ENCODE measurements at places on chromosomes 3 and 15. TPM values are rescaled to one million over a fixed set of nuclear protein-coding genes. Genes with fewer than 3 reads are reported as not detected.
A peak's percentile ranks its signal among the peaks of the same experiment; 100 is the strongest.

DNA sequence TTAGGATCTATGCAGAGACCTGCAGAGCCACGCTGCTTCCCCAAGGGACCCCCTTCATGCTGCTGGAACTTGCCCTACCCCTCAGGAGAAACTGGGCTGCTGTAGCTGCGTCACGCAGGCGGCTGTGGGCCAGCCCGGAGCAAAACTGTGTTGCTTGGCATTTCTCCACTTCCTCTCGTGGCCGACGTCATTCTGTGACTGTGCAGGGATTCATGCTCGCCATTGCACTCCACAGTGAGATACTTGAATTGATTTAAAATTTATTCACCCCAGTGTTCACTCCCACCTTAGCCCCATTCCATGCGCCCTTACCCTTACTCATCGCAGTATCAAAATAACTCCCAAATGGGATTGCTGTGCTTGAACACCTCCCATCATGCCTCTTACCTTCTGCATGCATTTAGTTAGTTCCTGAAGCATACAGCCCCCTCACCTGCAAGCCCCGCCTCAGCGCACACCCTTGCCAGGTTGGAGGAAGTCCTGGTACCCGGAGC, 45.7 kb downstream of the TMEM44 start:
- DNase-seq: no peak

- no peak for DNase-seq
These were observed 47.2 kb downstream of the THBS1 start for GRCh38 chr15:39628144-39628508.

DNA sequence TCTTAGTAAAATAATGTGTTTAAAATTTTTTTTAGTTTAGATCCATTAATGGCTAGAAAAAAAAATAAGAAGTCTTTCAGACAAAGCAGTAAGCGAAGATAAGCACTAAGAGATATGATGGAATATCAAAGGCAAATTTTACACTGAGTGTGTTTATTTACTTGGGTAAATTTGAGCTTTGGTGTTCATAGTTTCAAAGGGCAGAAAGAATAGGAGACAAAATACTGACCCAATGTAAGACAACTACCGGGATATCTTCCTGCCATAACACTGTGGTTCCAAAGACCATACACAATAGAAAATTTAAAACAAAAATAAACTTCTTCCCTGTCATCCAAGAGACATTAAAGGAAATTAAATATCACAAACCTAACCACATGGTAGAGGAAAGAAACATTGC, 25.5 kb upstream of the TP63 start:
- no peak for DNase-seq

Gene WDR72
- 1.1 TPM for total RNA-seq

Gene PLA2G4B
- total RNA-seq: 3.7 TPM

DNA sequence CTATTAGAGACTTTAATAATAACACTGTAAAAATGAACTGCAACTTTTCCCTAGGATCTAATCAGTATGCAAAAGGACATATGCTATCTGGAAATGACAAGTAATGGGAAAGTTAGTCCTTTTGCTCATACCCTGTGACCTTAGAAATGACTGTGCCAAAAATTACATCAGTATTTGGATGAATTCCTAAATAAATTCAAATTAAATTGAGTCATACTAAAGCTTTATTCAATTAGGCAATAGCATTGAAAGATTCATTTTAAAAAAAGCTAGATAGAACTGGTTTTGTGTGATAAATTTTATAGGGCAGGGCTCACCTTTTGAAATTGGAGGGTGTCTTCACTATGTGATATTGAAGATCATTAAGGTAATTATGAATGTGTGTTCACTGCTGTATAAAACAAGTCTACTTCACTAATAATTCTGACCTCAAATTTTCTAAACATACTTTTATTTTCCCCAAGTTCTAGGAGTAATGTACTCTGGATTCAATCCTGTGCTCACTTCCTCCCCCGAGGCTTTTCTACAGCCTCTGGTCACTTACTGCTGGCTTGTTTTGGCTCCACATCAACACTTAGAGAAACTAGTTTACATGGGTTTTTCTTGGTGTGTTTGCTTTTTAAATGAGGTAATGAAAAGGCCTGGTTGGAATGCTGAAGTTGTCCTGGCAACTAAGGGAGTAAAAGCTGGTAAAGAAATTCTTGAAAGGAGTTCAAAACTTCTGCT, 44.4 kb upstream of the SPTSSB start:
- DNase-seq: no peak

- no peak for DNase-seq
These were observed 314.5 kb downstream of the TIGIT start for GRCh38 chr3:114608293-114608692.

Gene NSUN3
- 21.5 TPM for total RNA-seq

GRCh38 chr3:8237893-8238292, 263.7 kb upstream of the LMCD1 start:
- no peak for DNase-seq

DNA sequence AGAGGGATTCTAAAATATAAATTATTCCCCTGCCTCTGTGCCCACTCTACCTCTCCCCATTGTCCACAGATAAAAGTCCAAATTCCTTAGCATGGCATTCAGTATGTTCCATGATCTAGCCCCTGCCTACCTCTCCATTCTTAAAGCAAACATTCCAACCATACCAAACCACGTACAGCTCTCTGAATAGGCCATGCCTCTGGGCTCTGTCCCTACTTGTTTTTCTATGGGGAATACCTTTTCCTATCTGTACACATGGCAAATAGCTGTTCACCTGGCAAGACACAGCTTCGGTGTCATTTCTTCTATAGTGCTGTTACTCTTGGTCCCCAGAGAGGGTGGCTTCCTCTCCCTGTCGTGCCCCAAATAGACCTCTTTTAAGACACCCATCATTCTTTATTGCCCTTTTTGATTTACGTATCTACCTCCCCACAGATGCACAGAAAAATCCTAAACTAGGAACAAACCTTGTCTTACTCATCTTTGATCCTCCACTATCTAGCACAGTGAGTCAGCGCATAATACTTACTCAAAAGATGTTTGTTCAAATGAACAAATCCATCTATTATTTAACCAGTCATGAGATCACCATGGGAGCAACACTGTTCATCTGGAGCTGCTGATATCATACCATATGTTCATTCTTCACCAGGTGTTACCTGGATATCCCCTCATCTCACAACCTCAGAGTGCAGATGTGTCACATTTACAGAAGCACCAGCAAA, 329.8 kb downstream of the THSD4 start:
- DNase-seq: peak; percentile 34

Gene ACKR2
- total RNA-seq: not detected

Gene TLR9
- total RNA-seq: not detected

Gene CCDC39
- not detected for total RNA-seq

Gene BMF
- total RNA-seq: 11.6 TPM

DNA sequence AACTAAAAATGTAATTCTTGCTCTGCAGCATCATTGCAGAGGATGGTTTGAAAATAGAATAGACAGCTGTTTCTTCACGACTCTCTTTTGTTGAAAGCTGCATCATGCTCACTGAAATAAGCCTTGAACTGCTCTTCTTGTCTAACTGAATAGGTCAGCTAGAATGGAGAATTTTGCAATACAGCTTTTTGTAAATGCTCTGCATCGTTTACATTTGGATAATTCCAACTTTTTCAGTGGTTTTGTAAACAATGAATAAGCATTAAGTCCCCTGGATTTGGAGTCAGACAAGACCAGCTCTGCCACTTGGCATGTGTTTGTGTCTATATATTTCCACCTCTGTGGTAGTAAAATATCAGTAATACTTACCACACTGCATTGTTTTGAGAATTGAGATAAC, 95.2 kb downstream of the PLSCR2 start:
- DNase-seq: no peak

GRCh38 chr3:16770021-16770420, 114.7 kb upstream of the PLCL2 start:
- DNase-seq: no peak

DNA sequence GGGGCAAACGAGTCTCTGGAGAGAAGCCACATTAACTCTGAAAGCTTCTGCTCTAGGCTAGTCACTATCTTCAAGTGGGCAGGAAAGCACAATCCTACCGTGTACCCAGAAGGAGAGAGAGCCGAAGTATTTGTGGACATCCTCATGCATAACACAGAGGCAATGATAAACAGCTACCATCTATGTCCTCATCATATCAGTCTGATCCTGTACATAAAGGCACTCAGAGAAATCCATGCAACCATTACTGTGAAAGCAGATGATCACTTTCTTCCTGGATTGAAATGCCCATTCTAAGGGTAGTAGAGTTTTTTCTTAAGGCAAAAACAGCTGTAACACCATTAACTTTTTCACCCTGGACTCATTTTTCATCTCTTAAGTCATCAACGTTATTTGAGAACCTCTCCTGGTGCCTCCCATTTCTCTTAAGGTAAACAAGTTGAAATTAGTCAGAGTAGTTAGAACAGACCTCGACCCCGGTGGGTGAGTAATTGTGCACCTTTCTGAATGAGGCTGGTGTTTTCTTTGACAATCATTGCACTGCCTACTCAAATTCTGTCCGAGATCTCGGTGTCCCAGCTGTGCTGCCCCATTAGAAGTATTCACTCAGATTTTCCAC, 327.4 kb downstream of the SHQ1 start:
- no peak for DNase-seq

DNA sequence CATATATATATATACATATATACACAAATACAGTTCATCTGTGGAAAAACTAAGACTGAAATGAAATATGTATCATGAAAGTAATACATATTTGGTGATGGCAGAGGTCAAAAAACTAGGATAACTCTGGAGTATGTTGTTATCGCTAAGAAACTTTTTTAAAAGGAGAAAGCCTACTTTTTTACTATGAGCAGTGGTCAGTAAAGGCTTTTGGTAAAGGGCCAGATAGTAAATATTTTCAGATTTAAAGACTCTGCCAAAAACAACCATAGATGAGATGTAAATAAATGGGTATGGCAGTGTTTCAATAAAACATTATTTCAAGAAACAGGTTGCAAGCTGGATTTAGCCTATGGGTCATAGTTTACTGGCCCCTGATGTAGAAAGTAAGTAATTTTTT, 93.8 kb upstream of the TGFBR2 start:
- DNase-seq: no peak

DNA sequence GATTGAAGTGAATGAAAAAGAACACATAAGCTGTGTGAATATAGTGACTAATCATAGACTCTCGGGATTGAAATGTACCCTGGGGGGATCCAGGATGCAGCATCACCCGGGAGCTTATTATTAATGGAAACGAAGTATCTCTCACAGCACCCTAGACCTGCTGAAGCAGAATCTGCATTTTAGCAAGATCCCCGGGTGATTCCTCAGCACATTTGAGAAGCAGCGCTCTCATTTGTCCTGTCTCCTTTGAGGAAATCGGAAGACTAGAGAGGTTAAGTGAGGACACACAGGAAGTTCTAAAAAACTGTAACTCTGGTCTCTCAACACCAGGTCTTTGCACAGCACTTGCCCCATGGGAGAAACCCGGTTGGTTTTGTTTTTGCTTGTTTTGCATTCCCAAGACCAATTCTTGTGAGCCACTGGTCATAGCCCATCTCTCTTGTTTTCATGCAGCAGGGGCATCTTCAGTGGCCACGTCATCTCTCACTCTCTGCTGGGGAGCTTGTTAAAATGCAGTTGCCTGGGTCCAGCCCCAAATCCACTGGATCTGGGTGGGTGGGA, 30.2 kb downstream of the ZNF710 start:
- no peak for DNase-seq

- DNase-seq: no peak
These were observed 38.4 kb downstream of the PLCL2 start for GRCh38 chr3:16923112-16923511.

DNA sequence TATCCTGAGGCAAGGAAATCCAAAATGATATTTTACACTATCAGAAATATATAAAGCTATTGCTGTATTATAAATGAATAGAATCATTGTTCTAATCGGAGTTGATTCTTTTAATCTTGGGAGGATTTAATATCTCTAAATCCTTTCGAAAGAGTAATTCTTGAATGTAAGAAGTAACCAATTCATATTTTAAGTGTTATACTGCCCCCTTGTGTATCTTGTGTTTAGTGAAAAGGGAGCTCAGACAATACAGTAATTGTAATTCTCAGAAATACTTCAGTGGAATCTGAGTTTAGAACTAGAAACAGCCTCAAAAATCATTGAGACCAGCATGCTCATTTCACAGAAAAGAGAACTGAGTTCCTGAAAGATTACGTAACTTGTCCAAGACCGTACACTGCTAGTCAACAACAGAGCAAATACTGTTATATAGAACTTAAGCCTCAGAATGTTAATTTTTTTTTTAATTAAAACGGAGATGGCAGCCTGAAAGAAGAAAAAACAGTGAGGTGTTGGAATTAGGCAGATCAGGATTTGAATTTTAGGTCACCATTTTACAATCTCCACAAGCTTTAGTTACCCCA, 42.9 kb downstream of the PLCH1 start:
- DNase-seq: peak; percentile 69

Gene THSD4
- total RNA-seq: 19.5 TPM

DNA sequence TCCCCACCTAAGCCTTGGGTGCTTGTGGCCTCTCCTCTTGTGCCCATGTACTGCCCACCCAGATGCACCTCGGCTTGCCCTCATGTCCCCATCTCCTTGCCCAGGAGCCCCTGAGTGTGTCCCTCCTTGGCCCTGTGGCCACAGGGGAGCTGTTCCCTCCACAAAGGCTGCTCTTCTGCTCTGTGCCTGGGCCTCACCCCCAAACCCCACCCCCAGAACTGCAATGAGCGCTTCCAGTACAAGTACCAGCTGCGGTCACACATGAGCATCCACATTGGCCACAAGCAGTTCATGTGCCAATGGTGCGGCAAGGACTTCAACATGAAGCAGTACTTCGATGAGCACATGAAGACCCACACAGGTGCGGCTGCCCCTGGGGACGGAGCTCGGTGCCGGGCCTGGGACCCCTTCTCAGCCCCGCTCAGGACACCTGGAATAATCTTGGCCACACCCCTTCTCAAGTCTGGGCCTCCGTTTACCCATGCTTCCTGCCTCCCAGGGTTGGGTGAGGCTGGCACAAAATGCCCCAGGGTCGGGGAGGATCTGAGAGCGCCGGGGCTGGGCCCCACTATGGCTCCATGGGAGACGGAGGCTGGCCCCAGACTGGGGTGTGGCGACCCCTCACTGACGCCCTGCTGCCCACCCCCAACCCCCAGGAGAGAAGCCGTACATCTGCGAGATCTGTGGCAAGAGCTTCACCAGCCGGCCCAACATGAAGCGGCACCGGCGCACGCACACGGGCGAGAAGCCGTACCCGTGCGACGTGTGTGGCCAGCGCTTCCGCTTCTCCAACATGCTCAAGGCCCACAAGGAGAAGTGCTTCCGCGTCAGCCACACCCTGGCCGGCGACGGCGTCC, 10.3 kb downstream of the ZBTB47 start:
- no peak for DNase-seq

- DNase-seq: no peak
These were observed 1151.3 kb upstream of the CADM2 start for GRCh38 chr3:83807511-83807910.

GRCh38 chr15:77571741-77572140, 61.0 kb downstream of the LINGO1 start:
- DNase-seq: no peak

- no peak for DNase-seq
These were observed 739 bp downstream of the SNRPN start for GRCh38 chr15:24955531-24955921.

- no peak for DNase-seq
These were observed 223.0 kb downstream of the OPA1 start for GRCh38 chr3:193816028-193816395.

Gene SCN11A
- total RNA-seq: not detected

Measured in HT-29 (cell line).